ENCODE measurements at places on chromosomes 2 and 18.

- H3K27me3 ChIP-seq = no peaks in the 10 kb centered on the region
- no peaks in the 10 kb centered on the region for H3K36me3 ChIP-seq
- no peak overlapping the region for H3K4me3 ChIP-seq
- no peak overlapping the region for H3K27ac ChIP-seq
- DNase-seq = no peak
These were observed 44.8 kb downstream of the PAX8 start for GRCh38 chr2:113233593-113234550.

GRCh38 chr2:16079637-16080036 is 139.3 kb downstream of the MYCN start:
- no peak overlapping the region for H3K4me3 ChIP-seq
- no peaks in the 10 kb centered on the region for H3K27me3 ChIP-seq
- H3K36me3 ChIP-seq = no peaks in the 10 kb centered on the region
- DNase-seq = no peak
- H3K27ac ChIP-seq = no peak overlapping the region

DNA sequence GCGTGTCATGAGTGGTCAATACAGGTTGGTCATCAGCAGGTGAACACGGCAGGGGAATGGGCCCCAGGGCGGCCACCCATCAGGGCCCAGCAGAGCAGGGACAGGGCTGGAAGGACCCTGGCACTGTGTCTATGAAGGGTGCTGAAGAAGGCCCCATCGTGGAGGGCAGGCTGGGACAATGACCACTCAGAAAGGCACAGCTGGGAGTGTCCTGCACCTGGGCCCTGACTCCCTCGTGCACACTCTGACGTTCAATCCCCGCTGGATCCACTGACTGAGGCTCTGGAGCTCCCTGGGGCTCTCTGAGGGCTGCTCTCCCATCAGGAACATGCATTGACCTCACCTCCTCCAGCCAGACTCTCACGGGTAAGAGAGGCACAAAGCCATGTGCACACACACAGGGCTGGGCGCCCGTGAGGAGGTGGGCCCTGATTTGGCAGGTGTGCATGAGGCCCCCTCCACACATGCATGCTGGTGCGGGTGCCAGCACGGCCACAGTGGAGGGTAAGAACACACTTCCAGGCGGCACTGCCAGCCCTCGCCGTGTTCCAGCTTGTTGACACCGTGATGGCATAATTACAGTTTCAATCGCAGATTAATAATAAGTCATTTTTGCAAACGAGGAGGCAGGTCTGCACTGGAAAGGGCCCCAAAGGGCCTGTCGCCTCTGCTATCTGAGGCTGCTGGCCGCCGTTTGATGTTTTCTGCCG is 58.5 kb downstream of the SMAD7 start:
- peaks cover 33% of the 10 kb centered on the region for H3K4me1 ChIP-seq
- DNase-seq = no peak
- no peak overlapping the region for H3K27ac ChIP-seq
- H3K4me3 ChIP-seq = no peak overlapping the region
- H3K36me3 ChIP-seq = no peaks in the 10 kb centered on the region

GRCh38 chr2:209523041-209523740 is 99.3 kb downstream of the MAP2 start:
- H3K27me3 ChIP-seq = no peaks in the 10 kb centered on the region
- DNase-seq = no peak
- H3K27ac ChIP-seq = no peak overlapping the region
- no peak overlapping the region for H3K4me3 ChIP-seq
- no peaks in the 10 kb centered on the region for H3K36me3 ChIP-seq

- H3K36me3 ChIP-seq = no peaks in the 10 kb centered on the region
- no peak overlapping the region for H3K27ac ChIP-seq
- H3K4me3 ChIP-seq = no peak overlapping the region
These were observed 95.9 kb downstream of the AOX1 start for GRCh38 chr2:200681697-200682096.

- H3K27me3 ChIP-seq = no peaks in the 10 kb centered on the region
- H3K27ac ChIP-seq = peak overlapping the region; percentile 48
- no peak overlapping the region for H3K4me3 ChIP-seq
- H3K36me3 ChIP-seq = no peaks in the 10 kb centered on the region
- no peak for DNase-seq
These were observed 247.6 kb upstream of the TRIB2 start for GRCh38 chr2:12469141-12469561.

GRCh38 chr18:45149712-45150111 is 465.6 kb upstream of the SLC14A2 start:
- H3K36me3 ChIP-seq = no peaks in the 10 kb centered on the region
- no peak overlapping the region for H3K27ac ChIP-seq
- H3K4me1 ChIP-seq = no peaks in the 10 kb centered on the region
- no peaks in the 10 kb centered on the region for H3K27me3 ChIP-seq

DNA sequence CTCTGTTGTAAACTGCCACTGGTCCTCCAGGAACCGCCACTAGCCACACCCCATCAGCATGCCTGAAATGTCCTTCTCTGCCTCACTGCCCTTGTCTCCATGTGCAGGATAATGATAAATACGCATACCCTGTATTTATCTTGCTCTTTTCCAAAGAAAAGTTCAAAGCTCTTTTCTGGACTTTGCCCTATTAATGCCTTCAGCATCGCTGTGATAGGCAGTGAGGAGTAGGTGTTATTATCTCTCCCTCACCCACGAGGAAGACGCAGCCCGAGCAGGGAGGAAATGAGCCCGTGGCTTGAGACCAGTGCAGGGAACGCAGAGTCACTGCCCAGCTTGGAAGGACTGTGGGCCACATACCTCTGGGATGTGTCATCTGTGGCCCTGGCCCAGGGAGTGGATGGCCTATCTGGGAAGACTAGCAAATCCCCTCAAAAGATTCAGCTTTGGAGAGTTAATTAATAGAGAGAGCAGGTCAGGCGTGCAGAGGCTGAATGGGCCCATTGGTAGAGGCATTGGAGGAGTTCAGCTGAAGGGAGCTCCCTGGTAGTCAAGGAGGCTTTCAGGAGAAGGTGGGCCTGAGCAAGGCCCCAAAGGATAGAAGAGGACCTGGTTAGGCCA is 39.5 kb upstream of the MCFD2 start:
- H3K27me3 ChIP-seq = no peaks in the 10 kb centered on the region
- H3K36me3 ChIP-seq = peaks cover 39% of the 10 kb centered on the region
- H3K4me3 ChIP-seq = peak overlapping the region; percentile 27
- no peak for DNase-seq

GRCh38 chr2:236021499-236022057 is 146.6 kb downstream of the GBX2 start:
- H3K27me3 ChIP-seq = no peaks in the 10 kb centered on the region
- H3K4me3 ChIP-seq = no peak overlapping the region
- H3K4me1 ChIP-seq = peaks cover 9% of the 10 kb centered on the region
- H3K27ac ChIP-seq = no peak overlapping the region
- no peak for DNase-seq

GRCh38 chr2:105258835-105259350 is 17.4 kb downstream of the GPR45 start:
- no peak overlapping the region for H3K27ac ChIP-seq
- peaks cover 13% of the 10 kb centered on the region for H3K36me3 ChIP-seq
- no peaks in the 10 kb centered on the region for H3K27me3 ChIP-seq
- no peak for DNase-seq

GRCh38 chr2:192655916-192656315 is 461.2 kb upstream of the TMEFF2 start:
- no peak overlapping the region for H3K4me3 ChIP-seq
- no peaks in the 10 kb centered on the region for H3K36me3 ChIP-seq
- H3K27me3 ChIP-seq = no peaks in the 10 kb centered on the region

- H3K4me3 ChIP-seq = no peak overlapping the region
- no peak overlapping the region for H3K27ac ChIP-seq
- H3K4me1 ChIP-seq = no peaks in the 10 kb centered on the region
- H3K36me3 ChIP-seq = no peaks in the 10 kb centered on the region
These were observed 78.5 kb upstream of the STK17B start for GRCh38 chr2:196249860-196250259.

GRCh38 chr2:138267902-138268254 is 233.7 kb upstream of the SPOPL start:
- no peaks in the 10 kb centered on the region for H3K36me3 ChIP-seq
- peaks cover 11% of the 10 kb centered on the region for H3K4me1 ChIP-seq
- H3K27me3 ChIP-seq = no peaks in the 10 kb centered on the region

DNA sequence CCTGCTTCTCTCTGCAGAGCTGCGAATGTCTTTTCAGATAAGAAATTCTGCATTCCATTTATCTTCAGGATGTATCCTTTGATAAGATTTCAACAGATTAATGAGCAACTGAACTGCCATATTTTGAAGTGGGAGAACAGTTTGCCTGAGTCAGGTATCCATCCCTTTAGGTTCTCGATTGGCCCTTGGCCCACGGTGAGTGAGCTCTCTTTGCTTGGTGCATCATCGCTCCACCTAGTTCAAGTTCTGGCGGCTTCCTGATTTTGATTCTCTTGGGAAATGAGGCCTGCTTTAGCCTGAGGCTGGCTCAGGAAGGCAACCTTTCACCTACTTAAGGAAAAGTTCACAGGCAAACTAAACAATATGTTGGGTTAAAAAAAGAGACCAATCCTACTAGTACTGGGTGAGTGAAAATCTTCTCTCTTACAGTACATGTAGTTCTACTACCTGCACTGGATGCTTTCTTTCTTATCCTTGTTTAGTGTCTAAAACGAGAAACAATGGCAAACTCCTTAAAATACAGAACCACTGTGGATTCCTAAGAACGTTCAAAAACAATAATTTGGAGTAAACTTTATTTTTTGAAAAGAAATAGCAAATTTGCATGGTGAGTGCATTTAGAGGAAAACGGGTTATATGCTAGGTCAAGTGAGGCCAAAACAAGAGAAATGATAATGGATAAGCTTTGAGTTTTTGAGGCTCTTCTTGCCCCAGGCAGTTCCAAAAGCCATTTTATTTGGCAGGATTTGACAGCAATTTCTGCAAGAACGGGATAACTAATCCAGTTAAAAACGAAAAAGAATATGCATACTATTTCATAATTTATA is 837 bp upstream of the ACSL3 start:
- H3K4me1 ChIP-seq = peaks cover 45% of the 10 kb centered on the region
- no peaks in the 10 kb centered on the region for H3K27me3 ChIP-seq
- DNase-seq = no peak
- peak overlapping the region; percentile 98 for H3K27ac ChIP-seq

DNA sequence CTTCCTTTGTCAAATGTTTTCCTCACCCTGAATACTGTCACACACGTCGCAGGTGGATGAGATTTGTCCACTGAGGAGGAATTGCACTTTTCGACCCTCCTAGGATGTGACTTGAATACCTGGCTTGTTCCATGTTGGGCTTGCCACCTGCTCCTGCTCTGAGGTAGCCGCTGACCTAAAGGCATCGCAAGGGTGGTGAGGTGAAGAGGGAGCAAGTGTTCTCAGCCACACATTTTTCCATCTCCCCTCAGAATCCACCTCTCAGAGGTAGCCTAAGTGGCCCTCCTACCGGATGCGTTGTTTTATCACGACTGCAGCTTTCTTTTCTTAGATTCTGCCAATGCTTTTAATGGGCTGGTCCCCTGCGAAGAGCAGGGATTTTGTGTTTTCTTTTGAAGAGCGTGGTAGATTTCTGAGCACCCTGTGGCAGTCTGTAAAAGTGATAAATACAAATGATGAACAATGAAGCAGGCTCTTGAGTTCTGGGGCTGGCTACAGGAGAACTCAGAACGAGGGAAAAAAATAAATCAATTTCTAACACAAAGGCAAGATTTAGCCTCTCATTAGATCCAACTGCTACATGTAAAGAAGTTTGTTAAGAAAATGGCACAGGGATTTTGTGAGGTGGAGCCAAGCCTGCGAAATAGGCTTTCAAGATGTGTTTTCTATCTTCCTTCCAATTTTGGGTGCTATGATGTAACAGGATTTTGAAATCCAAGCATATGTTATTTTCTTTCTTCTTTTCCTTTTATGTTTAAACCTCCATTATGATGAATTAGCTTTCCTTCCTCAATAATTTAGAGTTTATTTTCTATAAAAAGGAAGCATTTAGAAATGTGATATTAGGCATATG is 386.7 kb downstream of the TGIF1 start:
- no peak overlapping the region for H3K27ac ChIP-seq
- no peaks in the 10 kb centered on the region for H3K27me3 ChIP-seq
- H3K4me1 ChIP-seq = no peaks in the 10 kb centered on the region
- no peaks in the 10 kb centered on the region for H3K36me3 ChIP-seq
- DNase-seq = no peak
- H3K4me3 ChIP-seq = no peak overlapping the region

DNA sequence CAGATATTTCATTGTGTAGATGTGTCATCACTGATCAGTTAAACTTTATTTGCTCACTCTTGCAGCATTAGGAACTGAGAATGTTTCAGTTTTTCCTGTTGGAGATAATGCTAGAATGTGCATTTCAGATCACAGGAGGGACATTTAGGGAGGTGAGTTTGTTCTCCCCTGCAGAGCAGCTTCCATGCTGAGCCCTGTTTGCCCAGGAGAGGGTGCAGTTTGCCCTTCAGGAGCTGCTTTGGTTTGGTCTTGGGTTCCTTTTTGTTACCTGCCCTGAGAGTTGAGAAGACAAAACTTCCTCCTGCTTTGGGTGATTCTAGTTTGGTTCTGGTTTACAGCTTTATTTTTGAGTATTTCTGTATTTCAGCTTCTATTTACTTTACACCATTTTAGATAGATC is 49.9 kb downstream of the DGKD start:
- no peak for DNase-seq
- no peak overlapping the region for H3K4me3 ChIP-seq
- H3K4me1 ChIP-seq = peaks cover 21% of the 10 kb centered on the region
- H3K27me3 ChIP-seq = no peaks in the 10 kb centered on the region
- no peaks in the 10 kb centered on the region for H3K36me3 ChIP-seq
- H3K27ac ChIP-seq = no peak overlapping the region

DNA sequence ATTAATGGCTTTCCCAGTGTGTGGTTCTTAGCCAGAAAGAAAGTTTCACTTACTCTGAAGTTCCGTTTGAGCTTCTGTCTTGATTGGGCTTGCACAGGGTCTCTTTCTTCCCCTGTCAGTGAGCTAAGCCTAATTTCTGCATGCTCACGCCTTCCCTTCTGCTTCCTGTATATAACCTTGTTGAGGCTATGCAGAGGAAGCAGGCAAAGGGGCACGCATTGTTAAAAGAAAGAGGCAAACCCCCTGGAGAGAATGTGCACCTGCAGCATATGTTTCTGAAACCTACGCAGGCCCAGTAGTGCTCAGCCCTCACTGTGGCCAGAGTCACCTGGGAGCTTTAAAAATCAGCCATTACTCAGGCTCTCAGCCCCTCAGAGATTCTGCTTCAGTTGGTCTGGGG is 14.5 kb upstream of the PLA2R1 start:
- H3K36me3 ChIP-seq = no peaks in the 10 kb centered on the region
- no peak overlapping the region for H3K4me3 ChIP-seq
- no peaks in the 10 kb centered on the region for H3K27me3 ChIP-seq
- DNase-seq = no peak

DNA sequence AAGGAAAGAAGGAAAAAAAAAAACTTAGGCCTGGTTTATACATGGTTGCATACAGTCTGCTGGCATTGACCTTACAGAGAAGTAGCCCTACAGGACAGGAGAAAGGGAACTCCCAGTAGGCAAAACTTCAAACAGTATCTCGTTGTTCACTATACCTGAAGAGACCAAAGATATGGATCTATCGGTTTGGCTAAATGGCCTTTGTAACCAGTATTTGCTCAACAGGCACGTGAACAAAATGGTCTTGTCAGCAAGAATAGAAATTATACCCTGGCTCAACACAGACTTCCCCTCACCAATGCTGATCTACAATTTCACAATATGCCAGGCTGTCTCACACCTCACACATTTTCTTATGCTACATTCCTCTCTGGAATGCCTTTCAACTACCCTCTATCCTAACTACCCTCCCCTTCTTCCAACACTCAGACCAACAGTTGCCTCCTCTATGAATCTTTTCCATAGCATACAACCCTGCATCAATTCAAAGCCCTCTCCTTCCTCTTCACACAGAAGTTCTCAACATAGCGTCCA is 13.7 kb downstream of the HYCC2 start:
- DNase-seq = no peak
- H3K4me1 ChIP-seq = peaks cover 12% of the 10 kb centered on the region
- no peak overlapping the region for H3K4me3 ChIP-seq
- peak overlapping the region; percentile 10 for H3K27ac ChIP-seq
- H3K27me3 ChIP-seq = no peaks in the 10 kb centered on the region

Measured in esophagus muscularis mucosa (tissue), 4 donors.